Right lobe of liver (tissue), 6 donors: ENCODE measurements at places on chromosomes 12 and 14. TPM values are rescaled to one million over a fixed set of nuclear protein-coding genes. Genes with fewer than 3 reads are reported as not detected.
A peak's percentile ranks its signal among the peaks of the same experiment; 100 is the strongest.

- no peak within 1 kb of the TSS for H3K27ac ChIP-seq
- no peaks in the 10 kb centered on the region for H3K36me3 ChIP-seq
- H3K4me3 ChIP-seq = no peak within 1 kb of the TSS
- no peaks in the 10 kb centered on the region for H3K4me1 ChIP-seq
- no peaks in the 10 kb centered on the region for H3K27me3 ChIP-seq
Observed at GRCh38 chr12:113135178-113136127, at the start of gene RASAL1. TSS of gene RASAL1 (minus strand) at chr12:113135761. CDS start at chr12:113135462, 299 bp downstream.

DNA sequence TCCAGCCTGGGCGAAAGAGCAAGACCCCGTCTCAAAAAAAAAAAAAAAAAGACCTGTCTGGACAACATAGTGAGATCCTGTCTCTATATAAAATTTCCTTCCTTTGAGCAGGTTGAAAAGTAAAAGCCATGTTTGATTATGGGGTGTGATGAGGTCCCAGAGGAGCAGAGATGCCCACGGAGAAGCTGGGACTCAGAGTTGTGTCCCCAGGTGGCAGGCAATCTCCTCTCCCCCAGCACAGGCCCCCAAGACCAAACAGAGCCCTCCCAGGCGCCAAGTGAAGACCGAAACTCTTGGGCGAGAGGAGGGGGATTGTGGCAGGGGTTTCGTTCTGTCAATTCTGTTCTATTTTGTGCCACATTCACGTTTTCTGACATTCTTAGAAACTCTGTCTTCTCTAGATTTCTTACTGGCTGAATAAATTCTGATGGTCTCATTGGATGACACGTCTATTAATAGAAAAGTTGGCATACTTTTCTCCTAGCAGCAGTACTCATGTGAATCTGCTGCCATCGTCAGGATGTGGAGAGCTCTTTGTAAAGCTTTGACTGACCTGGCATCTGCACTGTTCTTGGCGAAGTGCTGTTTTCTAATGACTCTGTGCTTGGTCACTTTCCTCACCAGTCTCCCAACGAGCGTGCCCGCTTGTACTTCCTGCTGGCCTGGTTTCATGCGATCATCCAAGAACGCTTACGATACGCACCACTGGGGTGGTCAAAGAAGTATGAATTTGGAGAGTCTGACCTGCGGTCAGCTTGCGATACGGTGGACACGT is 43.4 kb downstream of the HSP90AA1 start:
- H3K4me3 ChIP-seq = no peak overlapping the region
- no peak for DNase-seq
- H3K27ac ChIP-seq = no peak overlapping the region
- peaks cover 31% of the 10 kb centered on the region for H3K36me3 ChIP-seq

DNA sequence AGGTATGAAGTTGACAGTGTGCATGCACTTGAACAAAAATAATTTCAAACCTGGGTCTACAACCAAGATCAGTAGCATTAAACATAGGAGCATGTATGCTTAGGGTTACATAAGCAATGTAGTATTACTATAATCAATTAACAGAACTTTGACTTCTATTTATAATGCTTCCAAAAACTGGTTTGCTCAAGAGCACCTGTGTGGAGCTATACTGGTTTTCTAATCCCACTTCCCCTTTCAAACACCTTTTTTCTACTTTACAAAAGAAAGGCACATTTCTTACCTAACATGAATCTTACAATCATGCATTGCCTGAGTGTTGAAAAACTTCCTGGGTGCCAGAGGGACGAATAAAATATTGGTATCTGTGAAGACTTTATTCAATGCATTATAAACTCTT is 72.7 kb downstream of the EFCAB11 start:
- DNase-seq = no peak
- no peak overlapping the region for H3K27ac ChIP-seq
- no peaks in the 10 kb centered on the region for H3K4me1 ChIP-seq
- no peaks in the 10 kb centered on the region for H3K27me3 ChIP-seq
- no peak overlapping the region for H3K4me3 ChIP-seq

DNA sequence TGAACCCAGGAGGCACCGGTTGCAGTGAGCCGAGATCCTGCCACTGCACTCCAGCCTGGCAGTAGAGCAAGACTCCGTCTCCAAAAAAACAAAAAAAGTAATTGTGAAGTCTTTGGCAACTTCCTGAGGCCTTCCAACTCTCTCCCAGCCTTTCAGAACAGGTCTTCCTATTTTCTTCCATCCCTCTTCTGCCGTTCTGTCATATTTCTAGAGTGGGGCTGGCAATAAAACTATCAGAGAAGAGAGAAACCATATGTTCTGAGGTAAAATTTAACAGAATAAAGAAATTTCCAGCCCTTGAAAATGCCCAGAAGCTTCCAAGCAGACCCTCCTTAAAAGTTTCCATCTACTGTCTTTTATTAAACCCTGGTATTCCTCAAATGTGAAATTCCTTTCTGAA is 100.4 kb downstream of the HMGA2 start:
- no peaks in the 10 kb centered on the region for H3K36me3 ChIP-seq
- no peaks in the 10 kb centered on the region for H3K4me1 ChIP-seq
- no peak for DNase-seq
- H3K27me3 ChIP-seq = no peaks in the 10 kb centered on the region
- no peak overlapping the region for H3K27ac ChIP-seq

DNA sequence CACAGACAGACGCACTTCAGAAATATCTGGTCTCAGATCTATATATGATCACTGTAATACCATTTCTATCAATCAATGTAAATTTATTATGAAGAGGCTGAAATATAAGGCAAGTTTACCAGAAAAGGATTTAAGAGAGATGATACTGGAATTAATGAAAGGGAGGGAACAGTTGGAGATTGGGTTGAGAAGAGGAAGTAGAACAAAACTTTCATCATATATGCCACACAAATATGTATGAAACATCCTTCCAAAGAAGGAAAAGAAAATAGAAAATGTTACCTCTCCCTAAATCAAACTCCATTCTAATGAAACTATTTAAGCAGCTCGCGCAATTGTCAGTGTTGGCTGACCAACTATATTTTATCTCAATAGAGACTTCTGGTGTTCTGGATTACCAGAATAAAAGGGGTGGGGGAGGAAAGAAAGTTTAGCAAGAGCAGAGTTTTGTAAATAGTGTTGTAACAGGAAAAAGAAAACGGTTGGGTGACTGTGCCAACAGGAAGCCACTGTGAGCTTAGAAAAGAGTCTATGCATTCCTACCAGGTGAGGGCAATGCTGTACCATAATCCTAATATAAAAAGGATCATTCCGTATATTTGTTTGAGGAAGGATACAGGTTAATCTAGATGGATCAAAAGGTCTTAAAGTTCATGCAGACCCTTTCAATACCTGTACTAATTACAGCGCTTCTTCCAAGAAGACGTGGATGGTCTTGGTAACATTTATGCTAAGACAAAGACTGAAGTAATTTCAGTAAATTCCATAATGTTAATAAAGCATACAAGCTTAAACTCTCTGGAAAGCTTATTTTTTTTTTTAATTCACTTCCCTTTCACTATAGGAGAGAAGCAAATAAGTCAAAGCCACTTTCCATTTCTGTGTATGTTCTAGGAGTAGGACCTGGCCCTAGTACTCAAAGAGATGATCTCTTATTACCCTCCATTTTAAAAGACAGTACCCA is 14.5 kb upstream of the LLPH start:
- H3K4me1 ChIP-seq = no peaks in the 10 kb centered on the region
- peak overlapping the region; percentile 38 for H3K27ac ChIP-seq
- peak; percentile 72 for DNase-seq
- no peaks in the 10 kb centered on the region for H3K27me3 ChIP-seq

The TMED10 gene
- 281 TPM for total RNA-seq

The XPOT gene
- 27.3 TPM for total RNA-seq
